Smooth muscle cell of the coronary artery (primary cell): ENCODE measurements at places on chromosomes 7 and 10. TPM values are rescaled to one million over a fixed set of nuclear protein-coding genes. Genes with fewer than 3 reads are reported as not detected.

STEAP1B gene
- total RNA-seq, result 7.3 and 10.8 TPM in 2 replicates

CD36 gene
- total RNA-seq, result 0.45 and 132 TPM in 2 replicates

ARHGAP19 gene
- total RNA-seq, result 4.8 and 4.9 TPM in 2 replicates

ADGRA1 gene
- total RNA-seq, result not detected in 2 replicates

HERC4 gene
- 36.0 and 38.2 TPM in 2 replicates for total RNA-seq

CLRN3 gene
- total RNA-seq, result not detected in 2 replicates

SEMA3D gene
- total RNA-seq, result 3.4 and 17.9 TPM in 2 replicates

SRRM3 gene
- total RNA-seq, result 0.23 and 0.53 TPM in 2 replicates

IFIT1 gene
- 3.6 and 27.1 TPM in 2 replicates for total RNA-seq

OR2AE1 gene
- total RNA-seq, result 0.12 TPM in 1 of 2 replicates, not detected in the other

LEP gene
- total RNA-seq, result 0.94 TPM in 1 of 2 replicates, not detected in the other

CXCL12 gene
- total RNA-seq, result 197 and 235 TPM in 2 replicates

PCLO gene
- under 0.01 TPM in 1 of 2 replicates, not detected in the other for total RNA-seq

CLDN4 gene
- total RNA-seq, result 0.23 TPM in 2 replicates

PRTFDC1 gene
- total RNA-seq, result 12.6 and 40.1 TPM in 2 replicates

PLEKHA8 gene
- total RNA-seq, result 7.6 and 10.6 TPM in 2 replicates

AGR2 gene
- not detected in 2 replicates for total RNA-seq

SNCG gene
- 48.3 and 77.0 TPM in 2 replicates for total RNA-seq

PSD gene
- 0.45 and 4.8 TPM in 2 replicates for total RNA-seq

DRGX gene
- total RNA-seq, result not detected in 2 replicates

ABCA13 gene
- total RNA-seq, result under 0.01 and 0.08 TPM in 2 replicates

GPER1 gene
- total RNA-seq, result 0.83 and 7.1 TPM in 2 replicates

EGR2 gene
- total RNA-seq, result 0.15 and 1.3 TPM in 2 replicates

C10orf105 gene
- total RNA-seq, result under 0.01 and 0.12 TPM in 2 replicates

CHCHD2 gene
- 190 and 433 TPM in 2 replicates for total RNA-seq

HACD1 gene
- 11.0 and 33.4 TPM in 2 replicates for total RNA-seq

EBLN1 gene
- not detected in 2 replicates for total RNA-seq

DMBT1 gene
- under 0.01 and 0.12 TPM in 2 replicates for total RNA-seq

KEL gene
- 0.53 TPM in 1 of 2 replicates, not detected in the other for total RNA-seq

CTAGE6 gene
- total RNA-seq, result 0.12 and 0.23 TPM in 2 replicates

VSTM2A gene
- total RNA-seq, result not detected in 2 replicates

CRYGN gene
- total RNA-seq, result not detected in 2 replicates

WNT16 gene
- total RNA-seq, result 1.6 TPM in 1 of 2 replicates, not detected in the other

PTPN20 gene
- total RNA-seq, result 0.47 and 2.8 TPM in 2 replicates

PILRA gene
- 0.82 TPM in 1 of 2 replicates, not detected in the other for total RNA-seq

PTF1A gene
- total RNA-seq, result not detected in 2 replicates

PLAC9 gene
- total RNA-seq, result 24.6 and 27.2 TPM in 2 replicates

VIPR2 gene
- 0.23 TPM in 1 of 2 replicates, not detected in the other for total RNA-seq

SORBS1 gene
- 0.23 and 0.38 TPM in 2 replicates for total RNA-seq
